Purkinje cell (primary cell): ENCODE measurements at places on chromosomes 6 and 20. TPM values are rescaled to one million over a fixed set of nuclear protein-coding genes. Genes with fewer than 3 reads are reported as not detected.

Gene ALDH8A1
- 1.2 and 2.2 TPM in 2 replicates for polyA plus RNA-seq

Gene FOXS1
- polyA plus RNA-seq = not detected in 2 replicates

Gene TSPYL1
- polyA plus RNA-seq = 94.9 and 166 TPM in 2 replicates

Gene NANP
- polyA plus RNA-seq = 0.69 and 0.93 TPM in 2 replicates

Gene PTCHD4
- 36.3 and 38.7 TPM in 2 replicates for polyA plus RNA-seq

Gene CUL7
- polyA plus RNA-seq = 0.74 and 2.5 TPM in 2 replicates

Gene ADGB
- polyA plus RNA-seq = not detected in 2 replicates

Gene MYT1
- 0.75 and 2.0 TPM in 2 replicates for polyA plus RNA-seq

Gene TCEA2
- polyA plus RNA-seq = 42.6 and 72.7 TPM in 2 replicates

Gene SYTL3
- polyA plus RNA-seq = not detected in 2 replicates

Gene OPRM1
- 2.8 TPM in 1 of 2 replicates, not detected in the other for polyA plus RNA-seq
